Stimulated activated CD4-positive, alpha-beta T cell treated with anti-CD3 and anti-CD28 coated beads, Interleukin-1b, Interleukin-23, amount 100 ng/mL, for 1 hour (primary cell): ENCODE measurements at places on chromosomes 1 and 21.

GRCh38 chr1:21814241-21814918, 2.3 kb downstream of the LDLRAD2 start:
- no peak for DNase-seq

- DNase-seq = no peak
Observed at GRCh38 chr1:3863231-3863935, 6.1 kb downstream of the DFFB start.

DNA sequence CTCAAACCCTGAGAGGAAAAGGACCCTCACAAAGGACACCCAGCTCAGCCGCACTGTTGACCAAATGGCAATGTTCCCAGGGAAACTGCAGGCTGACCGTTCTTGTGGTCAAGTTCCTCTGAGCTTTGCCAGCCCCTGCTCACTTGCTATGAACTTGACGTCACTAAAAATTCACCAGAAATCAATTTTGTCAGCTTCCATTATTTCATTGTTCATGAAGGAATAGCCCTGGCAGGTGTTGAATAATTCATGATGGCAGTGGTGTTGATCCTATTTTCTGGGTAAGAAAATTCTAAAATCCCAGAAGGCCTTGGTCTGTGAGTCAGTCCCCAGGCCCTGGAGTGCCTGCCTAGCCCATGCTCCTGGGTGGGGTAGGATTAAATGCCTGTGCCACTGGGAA, 318.9 kb downstream of the ZNF326 start:
- no peak for DNase-seq

DNA sequence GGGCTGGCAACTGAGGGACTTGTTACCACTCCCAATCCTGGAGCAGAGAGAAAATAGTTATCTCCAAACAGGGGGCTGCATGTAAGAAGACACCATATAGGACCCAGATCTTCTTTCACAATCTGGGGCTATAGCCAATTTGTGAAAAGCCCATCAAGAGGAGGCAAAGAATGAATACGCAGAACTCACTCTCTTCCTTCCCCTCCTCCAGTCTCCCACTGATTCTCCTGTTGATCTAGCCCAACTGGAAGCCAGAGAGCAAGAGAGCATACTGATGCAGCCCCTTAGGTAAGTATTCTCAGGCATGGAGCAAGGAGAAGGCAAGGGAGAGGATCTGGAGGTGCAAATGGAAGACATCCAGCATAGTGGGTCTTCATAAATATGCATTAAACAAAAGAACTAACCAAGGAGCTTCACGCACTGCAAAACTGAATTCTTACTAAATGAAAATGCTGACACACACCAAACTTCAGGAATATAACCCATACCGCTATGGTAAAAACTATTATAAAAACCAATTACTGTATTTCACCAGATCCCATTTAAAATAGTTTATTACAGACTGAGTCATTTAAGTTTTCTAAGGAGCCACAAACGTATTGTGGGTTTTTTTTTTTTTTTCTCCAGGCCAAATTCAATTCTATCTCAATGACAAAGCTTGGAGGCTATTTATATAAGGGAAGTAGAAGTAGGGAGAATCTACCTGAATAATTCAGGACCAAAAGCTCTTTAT, 15.5 kb upstream of the HMGB4 start:
- no peak for DNase-seq

DNA sequence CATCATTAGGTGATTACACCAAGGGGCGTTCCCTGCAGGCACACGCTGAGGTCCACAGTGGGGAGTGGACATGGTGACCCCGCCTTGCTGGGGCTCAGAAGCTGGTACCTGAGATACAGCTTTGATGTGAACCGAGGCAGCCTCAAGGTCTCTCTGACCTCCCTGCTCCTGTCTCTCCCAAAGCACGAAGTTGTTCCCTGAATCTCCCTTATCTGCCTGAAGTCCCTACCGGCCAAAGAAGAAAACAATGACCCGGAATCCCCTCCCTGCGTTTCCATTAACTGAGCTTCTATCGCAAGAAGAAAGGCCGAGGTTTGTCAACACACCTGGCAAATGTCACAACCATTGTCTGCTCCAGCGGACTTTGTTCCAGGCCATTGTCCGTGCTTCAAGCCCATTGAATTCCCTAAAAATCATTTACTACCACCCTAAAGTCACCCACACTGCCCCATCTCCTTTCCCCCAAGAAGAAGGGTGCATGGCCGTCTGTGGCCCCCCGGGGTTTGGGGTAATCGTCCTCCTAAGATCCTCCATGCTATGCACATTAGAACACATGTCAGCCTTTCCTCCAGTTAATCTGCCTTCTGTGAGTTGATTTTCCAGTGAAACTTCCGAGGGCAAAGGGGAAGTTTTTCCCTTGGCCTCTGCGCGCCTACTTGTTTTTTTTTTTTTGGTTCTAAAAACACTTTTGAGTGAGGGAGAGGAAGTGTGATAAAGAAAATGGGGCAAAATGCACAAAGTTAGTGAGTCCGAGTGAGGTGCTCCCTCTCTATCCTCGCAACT, 48.1 kb upstream of the COL18A1 start:
- no peak for DNase-seq
